DMS79 treated with DMSO at 0.1 percent for 48 hours (cell line): ENCODE measurements at places on chromosomes 7 and 10.
A peak's percentile ranks its signal among the peaks of the same experiment; 100 is the strongest.

DNA sequence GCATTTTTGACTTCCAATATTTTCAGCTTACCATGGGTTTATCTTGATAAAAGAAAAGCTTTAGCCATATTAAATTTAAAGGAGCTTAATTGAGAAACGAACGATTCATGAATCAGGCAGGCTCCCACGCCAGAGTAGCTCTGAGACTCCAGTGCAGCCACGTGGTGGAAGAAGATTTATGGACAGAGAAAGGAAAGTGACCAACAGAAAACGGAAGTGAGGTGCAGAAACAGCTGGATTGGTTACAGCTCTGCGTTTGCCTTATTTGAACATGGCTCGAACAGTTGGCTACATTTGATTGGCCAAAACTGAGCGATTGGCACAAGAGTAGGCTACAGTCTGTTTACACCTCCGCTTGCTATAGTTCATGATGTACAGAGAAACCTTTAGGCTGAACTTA is 395.4 kb downstream of the GATA3 start:
- no peak for DNase-seq

DNA sequence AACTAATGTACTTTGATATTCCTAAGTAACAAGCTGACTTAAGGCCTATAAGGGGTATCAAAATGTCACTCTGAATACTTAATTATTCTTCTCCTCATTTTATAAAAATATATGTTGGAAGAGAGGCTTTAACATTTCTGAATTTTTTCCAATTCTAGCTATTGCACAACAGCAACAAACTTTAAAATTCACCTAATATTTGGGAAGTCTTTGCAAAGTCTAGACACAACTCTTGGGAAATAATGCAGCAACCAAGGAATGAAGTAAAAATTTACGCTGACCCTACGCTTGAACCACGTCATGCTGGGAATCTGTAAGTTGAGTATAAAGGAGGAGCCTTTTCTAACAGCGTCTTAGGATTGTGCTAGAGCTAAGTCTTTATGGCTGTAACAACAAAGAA is 243.9 kb upstream of the IMMP2L start:
- no peak for DNase-seq

GRCh38 chr10:11304906-11305585 is 287.4 kb downstream of the CELF2 start:
- DNase-seq = no peak

- DNase-seq = no peak
Measured at GRCh38 chr10:62217683-62218082, 51.0 kb downstream of the RTKN2 start.

GRCh38 chr7:14115701-14116100 is 126.2 kb upstream of the ETV1 start:
- DNase-seq = no peak

DNA sequence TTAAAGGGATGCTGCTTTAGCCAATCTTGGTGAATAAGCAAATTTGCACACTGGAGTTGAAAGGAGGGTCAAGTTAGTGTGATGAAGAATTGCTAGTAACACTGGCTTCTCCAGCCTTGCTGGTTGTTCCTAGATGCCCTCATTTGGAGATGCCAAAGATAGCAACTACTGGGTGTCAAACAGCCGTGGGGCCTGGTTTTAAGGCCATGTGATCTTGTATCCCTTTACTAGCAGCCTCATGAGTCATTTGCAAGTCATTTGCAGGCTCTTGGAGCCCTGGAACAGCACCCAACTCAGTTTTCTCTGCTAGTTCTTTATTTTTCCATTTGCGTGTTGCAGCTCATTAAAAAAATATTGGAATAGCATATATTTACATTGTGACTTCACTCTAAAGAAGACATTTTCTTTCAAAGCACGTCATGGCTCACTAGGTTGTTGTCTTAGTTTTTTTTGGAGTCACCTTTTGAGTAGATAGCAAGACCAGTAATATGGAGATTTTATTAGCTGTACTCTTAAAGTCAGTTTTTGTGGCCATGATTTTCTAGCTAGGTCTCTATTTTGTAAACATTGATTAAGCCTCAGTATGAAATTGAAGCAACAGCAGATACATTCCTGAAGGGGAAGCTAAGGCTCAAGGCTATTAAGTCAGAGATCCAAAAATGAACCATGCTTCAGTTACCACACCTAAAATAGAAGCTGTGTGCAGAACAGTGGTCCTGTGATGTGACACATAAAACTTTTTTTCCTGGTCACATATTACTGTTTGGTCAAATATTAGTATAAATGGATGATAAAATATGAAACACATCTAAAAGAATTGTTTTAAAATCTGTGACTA is 1.3 kb downstream of the LSMEM1 start:
- no peak for DNase-seq

GRCh38 chr10:126842356-126842755 is 62.9 kb upstream of the DOCK1 start:
- DNase-seq = no peak

- DNase-seq = no peak
Measured at GRCh38 chr7:41955893-41956675, 253.2 kb upstream of the INHBA start.

DNA sequence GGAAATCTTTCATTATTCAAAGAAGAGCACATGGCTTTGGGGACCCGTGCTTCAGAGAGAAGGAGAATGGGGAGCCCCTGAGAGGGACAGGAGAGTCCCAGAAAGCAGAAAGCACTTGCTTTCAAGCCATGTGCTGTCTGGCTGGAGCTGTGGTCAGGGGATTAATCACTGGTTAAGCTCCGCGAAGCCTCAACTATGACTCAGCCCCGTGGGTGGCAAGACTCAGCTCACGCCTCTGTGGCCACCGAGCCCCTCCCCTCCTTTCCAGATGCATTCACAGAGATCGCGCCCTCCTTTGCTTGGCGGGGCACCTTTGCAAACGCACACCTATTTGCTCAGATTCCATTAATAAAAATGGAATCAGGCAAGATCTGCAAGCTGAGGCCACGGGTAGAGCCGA is 202.9 kb upstream of the TCERG1L start:
- no peak for DNase-seq

DNA sequence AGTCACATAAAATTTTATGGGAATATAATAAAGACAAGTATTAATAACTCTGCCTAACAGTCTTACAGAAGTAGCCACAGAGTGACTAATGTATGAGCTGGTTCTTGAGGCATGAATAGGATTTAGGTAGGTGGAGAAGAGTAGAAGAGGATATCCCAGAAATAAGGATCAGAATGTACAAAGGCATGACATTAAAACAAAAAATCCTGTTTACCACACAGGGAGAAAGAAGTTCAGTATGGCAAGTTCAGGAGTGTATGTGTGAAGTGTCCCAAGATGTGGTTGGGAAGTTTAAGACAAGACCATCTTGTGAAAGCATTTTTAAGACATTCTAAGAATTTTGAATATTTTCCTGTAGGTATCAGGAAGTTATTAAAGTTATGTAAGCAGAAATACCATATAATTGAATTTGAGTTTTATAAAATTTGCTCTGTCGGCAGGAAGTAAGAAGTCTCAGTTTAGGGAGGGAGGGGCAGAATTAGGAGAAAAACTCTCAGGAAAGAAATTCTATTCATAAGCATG is 64.7 kb upstream of the CAV2 start:
- DNase-seq = no peak

DNA sequence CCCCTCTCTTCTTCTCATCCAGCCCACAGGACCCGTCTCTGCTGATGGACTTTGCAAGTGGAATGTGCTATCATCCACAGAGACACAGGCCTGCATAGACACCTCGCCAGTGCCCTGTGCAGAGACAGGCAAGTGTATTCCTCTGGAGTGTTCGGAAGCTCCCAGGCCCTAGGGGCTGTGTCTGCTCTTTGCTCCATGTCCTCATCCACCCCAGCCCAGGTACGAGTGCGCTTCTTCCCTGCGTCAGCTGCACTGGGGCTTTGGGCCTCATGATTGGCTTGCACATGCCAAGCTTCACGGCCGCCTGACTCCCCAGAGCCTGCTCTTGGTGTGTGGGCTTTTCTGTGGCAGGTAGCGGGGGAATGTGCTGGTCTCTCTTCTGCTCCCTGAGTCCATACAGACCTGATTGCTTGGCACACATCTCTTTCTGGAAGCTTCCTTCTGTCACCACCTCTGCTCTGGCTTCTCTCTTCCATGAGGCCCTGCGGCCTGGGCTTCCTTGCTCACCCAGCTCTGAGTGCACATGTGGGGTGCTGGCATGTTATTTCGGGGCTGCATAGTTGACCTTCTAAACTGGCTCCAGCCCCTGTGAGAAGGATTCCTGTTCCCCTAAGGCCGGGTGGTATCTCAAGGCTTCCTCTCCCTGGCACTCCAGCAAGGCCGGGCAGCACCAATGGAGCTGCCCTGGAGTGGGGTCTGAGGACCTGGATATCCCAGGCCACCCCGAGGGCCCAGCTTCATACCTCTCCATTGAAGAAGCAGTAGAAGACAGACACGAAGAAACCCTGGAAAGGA is 27.8 kb downstream of the CRHR2 start:
- DNase-seq = no peak

- DNase-seq = peak; percentile 84
Measured at GRCh38 chr7:90532231-90532929, 62.9 kb downstream of the PTTG1IP2 start.

- DNase-seq = no peak
Measured at GRCh38 chr7:80837345-80837744, 81.5 kb downstream of the SEMA3C start.

DNA sequence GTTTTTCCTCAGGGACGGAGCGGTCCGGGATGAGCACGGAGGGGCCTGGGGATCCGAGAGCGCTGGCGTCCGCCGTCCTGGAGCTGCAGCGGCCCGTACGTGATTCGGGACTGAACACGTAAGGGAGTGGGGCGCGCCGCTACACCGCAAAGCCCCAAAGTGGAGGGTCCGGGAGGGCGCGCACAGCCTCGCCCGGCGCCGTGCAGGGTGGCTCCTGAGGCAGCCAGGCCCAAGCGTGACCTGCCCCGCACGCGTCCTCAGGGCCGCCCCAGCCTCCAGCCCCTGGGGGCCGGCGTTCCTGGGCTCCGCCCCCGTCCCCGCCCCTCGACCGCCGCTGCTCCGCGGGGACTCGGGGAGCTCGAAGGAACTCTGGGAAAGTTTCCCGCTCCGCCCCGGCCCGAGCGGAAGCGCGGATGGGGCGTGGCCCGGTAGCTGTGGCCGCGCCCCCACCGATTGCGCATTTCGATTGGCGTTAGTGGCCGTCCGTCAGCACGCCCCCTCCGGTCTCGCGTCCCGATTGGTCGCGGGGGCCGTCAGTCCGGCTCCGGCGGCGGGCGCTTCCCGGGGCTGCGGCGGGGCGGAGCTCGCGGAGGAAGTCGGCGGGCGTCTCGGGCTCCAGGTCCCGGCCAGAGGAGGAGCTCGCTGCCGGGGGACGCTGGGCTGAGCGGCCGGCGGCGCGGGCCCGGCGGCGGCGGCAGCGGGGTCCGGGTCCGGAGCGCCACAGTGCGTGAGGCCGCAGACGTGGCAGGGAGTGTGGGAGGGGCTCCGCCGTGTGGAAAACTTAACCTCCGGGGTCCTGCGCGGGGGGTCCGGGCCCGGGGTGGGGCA is at the start of the genes ANKRD16 and FBH1:
TSS of gene ANKRD16 (minus strand) at position 270 of the 828 bp plus-strand sequence. CDS start 539 bp downstream, outside the sequence.
TSS of gene FBH1 (plus strand) at position 620 of the 828 bp plus-strand sequence. CDS start at position 723, 103 bp downstream.
- DNase-seq = peak; percentile 60

DNA sequence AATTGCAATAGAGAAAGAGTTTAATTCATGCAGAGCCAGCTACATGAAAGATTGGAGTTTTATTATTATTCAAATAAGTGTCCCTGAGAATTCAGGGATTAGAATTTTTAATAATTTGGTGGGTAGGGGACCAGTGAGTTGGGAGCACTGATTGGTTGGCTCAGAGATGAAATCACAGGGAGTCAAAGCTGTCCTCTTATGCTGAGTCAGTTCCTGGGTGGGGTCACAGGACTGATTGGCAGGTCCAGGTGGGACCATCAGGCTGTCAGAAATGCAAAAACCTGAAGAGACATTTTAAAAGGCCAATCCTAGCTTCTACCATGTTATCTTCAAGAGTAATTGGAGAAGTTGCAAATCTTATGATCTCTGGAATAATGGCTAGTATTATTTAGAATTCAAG is 56.0 kb upstream of the KAT6B start:
- DNase-seq = no peak

DNA sequence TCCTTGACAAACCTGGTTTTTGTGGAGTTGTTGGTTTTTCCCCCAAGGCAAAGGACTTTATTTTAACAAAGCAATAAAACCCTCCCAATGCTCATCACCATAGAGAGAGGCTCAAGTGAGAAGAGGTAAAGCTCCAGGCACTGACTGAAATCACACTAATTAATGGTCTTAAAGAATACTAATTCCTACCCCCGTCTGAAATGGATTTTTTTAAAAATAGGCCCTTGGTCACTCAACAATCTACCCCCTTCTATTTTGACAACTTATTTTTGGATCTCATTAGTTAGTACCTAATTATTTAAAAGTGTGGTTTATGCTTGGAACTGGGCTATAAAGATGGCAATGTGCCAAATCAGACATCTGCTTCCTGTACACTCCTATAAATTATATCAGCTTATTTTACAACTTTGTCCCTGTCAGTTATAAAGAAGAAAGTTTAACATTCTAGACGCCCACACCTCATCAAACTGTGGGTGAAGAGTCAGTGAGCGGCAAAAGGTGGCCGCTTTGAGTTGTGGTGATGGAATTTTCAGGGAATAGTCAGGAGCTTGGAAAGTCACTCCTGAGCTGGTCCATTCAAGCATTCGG is 10.6 kb downstream of the GLI3 start:
- no peak for DNase-seq

DNA sequence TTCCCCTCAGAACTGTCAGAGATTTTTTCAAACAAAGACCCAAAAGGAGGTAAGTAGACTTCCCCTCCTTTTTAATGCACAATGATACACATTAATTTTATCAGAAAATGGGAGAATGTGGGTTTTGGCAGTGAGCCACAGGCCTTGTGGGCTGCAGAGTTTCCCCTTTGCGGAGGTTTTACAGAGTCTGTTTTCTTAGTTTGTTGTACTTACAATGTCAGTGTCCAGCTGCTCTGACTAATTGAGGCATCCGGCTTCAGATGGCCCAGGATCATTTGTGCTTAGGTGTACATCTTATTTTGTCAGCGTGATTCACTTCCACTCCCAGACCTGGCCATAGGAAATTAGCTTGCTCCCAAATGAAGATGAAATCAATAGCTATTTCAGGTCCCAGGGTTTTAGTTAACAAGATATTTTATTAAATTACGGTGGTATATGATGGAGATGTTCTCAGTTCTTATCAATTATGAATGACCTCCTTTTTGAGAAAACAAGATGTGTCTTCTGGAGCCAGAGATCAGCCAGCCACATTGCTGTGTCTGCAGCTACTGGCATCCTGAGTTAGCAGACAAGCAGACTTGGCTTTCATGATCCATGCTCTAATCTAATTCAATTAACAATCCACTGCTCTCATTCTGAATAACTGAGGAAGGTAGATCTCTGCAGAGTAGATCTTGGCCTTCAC is 1086.6 kb upstream of the SORCS1 start:
- no peak for DNase-seq

DNA sequence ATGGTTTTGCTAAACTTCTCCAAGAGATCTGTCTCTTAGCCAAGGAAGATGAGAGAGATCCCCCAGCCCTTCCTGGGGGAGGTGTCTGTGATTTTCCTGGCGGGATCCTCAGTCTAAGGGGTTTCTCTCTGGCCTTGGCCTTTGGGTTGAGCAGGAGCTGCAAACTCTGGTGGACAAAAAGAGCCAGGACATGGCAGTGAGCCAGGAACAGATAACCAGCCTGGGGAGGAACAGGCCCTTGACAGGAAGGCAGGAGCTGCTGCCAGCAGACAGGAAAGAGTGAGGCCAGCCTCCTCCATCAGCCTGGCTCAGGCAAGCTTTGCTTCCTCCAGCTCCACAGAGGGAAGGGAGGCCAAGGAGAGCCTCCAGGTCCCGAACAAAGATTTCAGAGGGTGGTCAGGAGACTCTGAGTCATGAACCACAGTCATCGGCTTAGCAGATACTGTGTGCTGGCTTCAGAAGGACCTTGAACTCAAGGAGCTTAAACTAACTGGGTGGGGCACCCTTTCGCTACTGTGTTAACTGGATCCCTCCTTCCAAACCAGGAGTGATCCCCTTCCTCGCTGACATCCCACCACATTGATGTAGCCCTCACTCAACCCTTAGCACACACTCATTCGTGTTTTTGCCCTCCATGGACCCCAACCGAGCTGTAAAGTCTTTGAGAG is 34.7 kb downstream of the DDIT4 start:
- no peak for DNase-seq
